ENCODE measurements at places on chromosomes 4 and X. TPM values are rescaled to one million over a fixed set of nuclear protein-coding genes. Genes with fewer than 3 reads are reported as not detected.

DNA sequence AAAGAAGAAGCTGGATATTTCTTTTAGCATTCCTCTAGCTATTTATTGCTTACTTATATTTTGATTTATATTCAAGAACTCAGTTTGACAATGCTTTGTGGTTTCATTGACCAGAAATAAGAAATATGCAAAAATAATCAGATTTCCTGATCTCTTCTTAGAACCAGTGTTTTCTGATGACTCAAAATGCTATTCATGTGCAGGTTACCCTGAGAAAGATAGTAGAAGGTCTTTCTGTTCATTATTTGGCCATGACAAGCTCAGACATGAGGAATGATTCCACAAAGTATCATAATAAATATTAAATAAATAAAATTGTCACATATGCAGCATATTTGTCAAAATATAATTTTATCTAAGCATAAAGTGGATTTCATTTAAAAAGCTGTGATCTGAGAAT is 24.1 kb downstream of the ADH7 start:
- DNase-seq, result no peak

GRCh38 chr4:53205970-53206369 is 159.9 kb downstream of the SCFD2 start:
- no peak for DNase-seq

- DNase-seq, result no peak
Observed at GRCh38 chr4:39526765-39527295, 409 bp downstream of the UGDH start.

DNA sequence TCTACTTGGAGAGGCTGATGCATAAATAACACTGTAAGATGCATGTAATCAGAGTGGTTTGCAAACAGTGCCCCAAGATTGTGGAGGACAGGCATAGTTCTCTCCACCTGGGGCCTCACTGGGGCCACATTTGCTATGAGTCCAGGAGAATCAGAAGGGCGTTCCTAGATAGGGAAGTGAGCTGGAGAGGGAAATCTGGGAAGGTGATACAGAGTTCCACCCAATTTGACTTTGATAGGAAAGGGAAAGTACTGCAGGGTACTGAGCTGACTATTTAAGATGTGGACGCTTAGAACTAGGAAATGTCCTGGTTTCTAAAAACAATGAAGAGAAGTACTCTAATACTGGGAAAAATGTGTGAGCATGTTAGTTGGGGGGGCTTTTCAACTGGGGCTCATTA is 33.9 kb downstream of the FAM9C start:
- no peak for DNase-seq

- DNase-seq, result no peak
Observed at GRCh38 chr4:151114338-151114737, 14.9 kb downstream of the RPS3A start.

DNA sequence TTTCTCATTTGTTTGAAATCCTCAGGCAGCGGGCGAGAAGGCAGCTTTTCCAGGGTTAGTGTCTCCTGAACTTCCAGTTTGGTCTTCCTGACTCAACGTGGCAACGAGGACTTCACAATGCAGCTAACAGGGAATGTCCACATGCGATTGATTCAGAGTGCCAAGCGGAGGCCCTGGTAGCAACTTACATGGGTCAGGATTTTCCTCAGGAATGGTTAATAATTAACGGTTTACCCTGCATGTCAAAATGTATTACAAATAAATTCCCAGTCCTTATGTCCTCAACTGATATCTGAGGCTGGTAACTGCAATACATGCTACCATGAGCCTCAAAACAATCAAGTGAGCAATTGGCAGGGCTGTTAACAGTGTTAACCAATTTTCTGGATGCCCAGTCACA is 67.2 kb downstream of the MAP3K15 start:
- no peak for DNase-seq

- no peak for DNase-seq
Observed at GRCh38 chr4:182922501-182923284, 5.5 kb upstream of the DCTD start.

DNA sequence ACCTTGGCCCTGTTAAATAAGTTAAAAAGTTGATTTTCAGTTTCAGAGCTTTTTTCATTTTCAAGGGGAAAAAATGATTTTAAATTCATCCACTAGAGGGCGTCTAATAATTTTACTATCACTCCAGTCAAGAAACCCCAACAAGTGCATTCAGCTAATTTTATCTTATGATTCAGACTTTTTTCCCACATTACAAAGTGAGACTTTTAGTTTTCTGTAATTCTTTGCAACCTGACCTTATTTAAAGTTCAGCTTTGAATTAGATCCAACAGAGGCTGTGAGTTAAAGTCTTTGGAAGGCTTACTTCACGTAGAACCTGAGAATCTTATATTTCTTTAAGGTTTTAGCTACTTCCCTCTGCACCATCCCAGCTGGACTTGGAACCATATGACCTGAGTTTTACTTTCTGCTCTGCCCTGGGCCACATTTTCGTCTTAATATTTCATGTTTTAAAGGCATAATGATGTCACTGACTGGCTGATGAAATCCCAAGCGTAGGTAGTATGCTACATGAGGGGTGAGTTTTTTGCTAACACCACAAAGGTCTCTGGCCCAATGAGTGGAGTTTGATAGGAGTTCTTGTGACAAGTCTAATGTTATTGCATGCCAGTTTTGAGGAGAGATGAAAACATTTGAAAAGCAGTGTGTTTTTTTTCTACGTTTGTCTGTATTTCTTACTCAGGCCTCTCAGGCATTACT is 7.2 kb downstream of the GNRHR start:
- no peak for DNase-seq

GRCh38 chr4:54517781-54518444 is 139.8 kb upstream of the KIT start:
- no peak for DNase-seq

DNA sequence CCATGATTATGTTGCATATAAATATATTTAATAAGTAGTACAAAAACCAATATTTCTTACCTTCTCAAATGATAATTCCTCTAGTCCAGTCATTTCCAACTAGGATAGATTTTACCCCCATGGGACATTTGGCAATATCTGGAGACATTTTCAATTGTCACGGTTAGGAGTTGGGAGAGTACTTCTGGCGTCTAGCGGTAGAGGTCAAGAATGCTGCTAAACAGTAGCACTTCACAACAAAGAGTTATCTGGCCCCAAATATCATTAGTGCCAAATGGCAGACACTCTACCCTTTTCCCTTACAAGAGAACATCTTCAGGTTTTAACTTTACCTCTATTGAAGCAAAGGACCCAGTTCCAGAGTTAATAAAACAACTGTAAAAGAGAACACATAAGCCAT is 168.1 kb downstream of the FAT4 start:
- no peak for DNase-seq

DNA sequence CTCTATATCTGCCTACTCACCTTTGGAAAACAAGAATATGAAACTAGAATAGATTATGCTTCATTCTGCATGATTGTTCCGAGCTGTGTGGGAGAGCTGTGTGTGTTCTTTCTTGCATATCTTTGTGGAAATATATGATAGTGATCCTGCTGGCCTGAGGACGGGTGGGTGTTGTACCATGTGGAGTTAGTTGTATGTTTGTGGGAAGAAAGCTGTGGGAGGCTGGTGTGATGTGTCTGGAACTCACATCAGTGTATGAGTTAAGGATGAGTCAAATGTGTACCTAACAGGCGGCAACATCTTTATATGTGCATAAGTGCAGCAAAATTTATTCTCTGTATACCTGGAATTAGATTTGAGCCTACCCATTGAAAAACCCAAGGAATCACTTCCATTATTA is 208.1 kb upstream of the ADGRL3 start:
- DNase-seq, result no peak

- no peak for DNase-seq
Observed at GRCh38 chr4:6199422-6199921, 877 bp downstream of the JAKMIP1 start.

DNA sequence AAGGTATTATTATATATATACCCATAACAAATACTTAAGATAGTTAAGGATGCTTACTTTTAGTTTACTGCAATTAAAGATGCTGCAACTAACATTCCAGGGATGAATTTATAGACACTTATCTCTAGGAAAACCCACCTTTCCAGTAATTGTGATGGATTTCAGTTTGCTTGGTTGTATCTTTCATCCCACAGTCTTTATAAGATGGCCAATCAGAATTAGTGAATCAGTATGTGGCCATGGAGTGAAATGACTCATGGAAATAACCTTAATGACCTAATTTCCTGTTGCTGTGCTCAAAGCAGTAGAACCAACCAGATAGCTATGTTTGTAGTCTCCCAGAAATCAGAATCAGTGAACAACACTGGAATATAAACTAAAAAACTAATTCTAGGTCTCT is 26.4 kb downstream of the MOSPD2 start:
- DNase-seq, result no peak

GRCh38 chr4:48748949-48749596 is 31.0 kb downstream of the FRYL start:
- DNase-seq, result no peak

DNA sequence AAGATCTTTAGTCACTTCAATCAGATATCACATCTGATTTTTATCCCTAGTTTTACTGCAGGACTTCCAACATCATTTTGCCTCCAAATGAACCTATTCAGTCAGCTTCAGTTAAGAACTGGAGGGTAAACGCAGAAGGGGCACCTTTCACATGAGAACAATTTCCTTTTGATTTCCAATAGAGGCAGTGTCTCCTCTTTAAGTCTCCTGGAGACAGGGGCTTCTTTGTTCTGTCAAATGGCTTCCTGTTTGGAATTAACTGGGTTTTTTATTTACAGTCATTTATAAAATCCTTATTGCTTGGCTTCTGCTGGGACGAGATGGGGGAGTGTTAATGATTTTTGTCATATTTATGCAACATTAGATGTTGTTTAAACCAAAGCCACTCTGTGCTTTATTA is 164.0 kb downstream of the STK32B start:
- DNase-seq, result no peak

The PFKFB1 gene
- polyA plus RNA-seq, result 0.43 TPM

The UGDH gene
- 98.2 TPM for polyA plus RNA-seq

The LRP2BP gene
- polyA plus RNA-seq, result 2.6 TPM

The MAGEA11 gene
- not detected for polyA plus RNA-seq

The EFHC2 gene
- 8.9 TPM for polyA plus RNA-seq

The BMPR1B gene
- 24.9 TPM for polyA plus RNA-seq

The SLC4A4 gene
- 75.5 TPM for polyA plus RNA-seq

The NAA10 gene
- polyA plus RNA-seq, result 61.4 TPM

The TDO2 gene
- 3.3 TPM for polyA plus RNA-seq

The NHSL2 gene
- 8.6 TPM for polyA plus RNA-seq

The GSX2 gene
- polyA plus RNA-seq, result not detected

The STATH gene
- 0.36 TPM for polyA plus RNA-seq

The IL13RA2 gene
- polyA plus RNA-seq, result 1.8 TPM

The SNX25 gene
- 25.6 TPM for polyA plus RNA-seq

The EDA2R gene
- 0.52 TPM for polyA plus RNA-seq

The DOCK11 gene
- polyA plus RNA-seq, result 20.9 TPM

Data from right renal cortex interstitium (tissue), 3 donors.